PC-3 (cell line): ENCODE measurements at places on chromosomes 1 and 21. TPM values are rescaled to one million over a fixed set of nuclear protein-coding genes. Genes with fewer than 3 reads are reported as not detected.
A peak's percentile ranks its signal among the peaks of the same experiment; 100 is the strongest.

UBXN10 gene
- total RNA-seq: 0.12 TPM in 1 of 2 replicates, not detected in the other

MYBPH gene
- total RNA-seq: not detected in 2 replicates

GRCh38 chr21:38664841-38665240 is 140.9 kb upstream of the ETS2 start:
- H3K27ac ChIP-seq: no peak overlapping the region
- DNase-seq: no peak
- H3K27me3 ChIP-seq: peaks cover 52% of the 10 kb centered on the region
- H3K4me1 ChIP-seq: no peaks in the 10 kb centered on the region

DNA sequence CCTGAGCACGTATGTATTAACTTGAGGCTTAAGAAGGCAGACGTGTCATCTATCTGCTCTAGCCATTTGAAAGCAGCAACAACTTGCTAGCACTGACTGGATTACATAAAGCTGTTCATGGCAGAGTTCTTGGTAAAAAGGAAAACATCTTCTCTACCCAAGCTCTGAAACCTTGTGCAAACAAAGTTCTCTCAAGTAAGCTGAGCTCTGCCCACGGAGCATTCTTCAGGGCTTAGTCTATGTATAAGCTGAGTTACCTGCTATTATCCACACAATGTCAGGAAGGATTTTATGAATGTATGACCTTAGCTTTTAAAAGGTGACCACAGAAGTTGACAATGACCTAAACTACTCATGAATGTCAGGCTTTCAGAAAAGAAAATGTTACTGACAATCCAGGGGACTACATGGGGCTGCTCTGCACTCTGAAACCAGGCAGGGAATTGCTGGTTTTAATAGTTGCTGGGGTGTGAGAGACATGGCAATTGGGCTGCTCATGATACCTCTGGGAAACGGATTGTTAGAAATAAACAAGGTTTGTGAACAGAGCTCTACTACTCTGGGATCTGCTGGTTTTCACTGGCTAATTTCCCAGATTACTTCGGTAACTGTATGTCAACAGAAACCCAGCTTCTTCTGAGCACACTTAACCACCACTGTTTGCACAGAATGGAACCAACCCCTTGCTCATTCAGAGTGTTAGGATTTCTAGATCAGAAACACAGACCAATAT is 29.6 kb upstream of the CCN1 start:
- peaks cover 77% of the 10 kb centered on the region for H3K4me1 ChIP-seq
- no peaks in the 10 kb centered on the region for H3K27me3 ChIP-seq
- DNase-seq: peak; percentile 97

GRCh38 chr1:230136453-230137336 is 69.7 kb downstream of the GALNT2 start:
- H3K27me3 ChIP-seq: no peaks in the 10 kb centered on the region
- H3K27ac ChIP-seq: no peak overlapping the region
- no peak for DNase-seq
- peaks cover 6% of the 10 kb centered on the region; the same call in 1 of the 2 replicates for H3K36me3 ChIP-seq
- H3K4me3 ChIP-seq: no peak overlapping the region
- peaks cover 16% of the 10 kb centered on the region for H3K4me1 ChIP-seq

GRCh38 chr1:45012639-45013278 is 705 bp downstream of the UROD start:
- DNase-seq: peak; percentile 69
- H3K4me1 ChIP-seq: peaks cover 22% of the 10 kb centered on the region
- no peaks in the 10 kb centered on the region for H3K27me3 ChIP-seq
- H3K27ac ChIP-seq: peak overlapping the region; percentile 37
- H3K36me3 ChIP-seq: peaks cover 8% of the 10 kb centered on the region

DCST1 gene
- total RNA-seq: not detected in 2 replicates

MRPL20 gene
- 439 and 506 TPM in 2 replicates for total RNA-seq
